ENCODE measurements at places on chromosomes 5 and 9.

DNA sequence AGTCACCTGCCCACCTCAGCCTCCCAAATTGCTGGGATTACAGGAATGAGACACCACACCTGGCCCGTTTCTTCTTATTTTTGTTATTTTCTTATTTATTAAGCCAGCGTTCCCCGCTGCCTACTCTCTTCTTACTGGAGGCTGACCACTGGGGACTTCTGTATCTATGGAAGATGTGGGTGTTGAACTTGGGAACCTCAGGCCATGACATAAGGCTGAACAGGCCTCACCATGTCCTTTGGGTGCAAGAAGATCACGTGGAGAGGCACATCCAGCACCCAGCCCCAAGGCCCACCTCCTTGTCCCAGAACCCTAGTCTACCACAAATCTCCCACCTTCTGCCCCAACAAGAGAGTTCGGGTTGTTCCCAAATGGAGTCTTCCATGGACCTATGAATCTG is 59.4 kb upstream of the NEK6 start:
- no peak for DNase-seq

DNA sequence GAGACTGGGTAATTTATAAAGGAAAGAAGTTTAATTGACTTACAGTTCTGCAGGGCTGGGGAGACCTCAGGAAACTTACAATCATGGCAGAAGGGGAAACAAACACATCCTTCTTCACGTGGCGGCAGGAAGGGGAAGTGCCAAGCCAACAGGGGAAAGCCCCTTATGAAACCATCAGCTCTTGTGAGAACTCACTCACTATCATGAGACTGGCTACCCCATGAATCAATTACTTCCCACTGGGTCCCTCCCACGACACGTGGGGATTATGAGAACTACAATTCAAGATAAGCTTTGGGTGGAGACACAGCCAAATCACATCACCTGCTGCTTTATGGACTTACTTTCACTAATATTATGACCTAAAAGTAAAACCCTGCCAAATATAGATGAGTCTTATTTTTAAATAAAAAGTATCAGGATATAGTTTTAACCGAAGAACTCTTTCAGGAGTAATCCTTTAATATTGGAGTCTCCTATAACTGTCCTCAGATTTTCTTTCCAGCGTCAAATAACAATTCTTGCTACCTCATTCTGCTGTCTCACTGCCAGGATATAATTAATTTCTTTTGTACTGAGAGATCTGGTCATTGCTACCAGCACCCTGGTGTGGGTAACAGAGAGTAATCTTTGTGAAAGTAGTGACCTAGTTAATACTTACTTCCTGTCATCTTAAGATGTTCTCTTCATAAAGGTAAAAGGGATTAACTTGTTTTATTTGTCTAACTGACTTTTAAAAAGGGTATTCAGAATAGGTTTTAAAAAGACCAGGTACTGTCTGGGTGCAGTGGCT is 68.6 kb downstream of the NLN start:
- DNase-seq, result no peak

DNA sequence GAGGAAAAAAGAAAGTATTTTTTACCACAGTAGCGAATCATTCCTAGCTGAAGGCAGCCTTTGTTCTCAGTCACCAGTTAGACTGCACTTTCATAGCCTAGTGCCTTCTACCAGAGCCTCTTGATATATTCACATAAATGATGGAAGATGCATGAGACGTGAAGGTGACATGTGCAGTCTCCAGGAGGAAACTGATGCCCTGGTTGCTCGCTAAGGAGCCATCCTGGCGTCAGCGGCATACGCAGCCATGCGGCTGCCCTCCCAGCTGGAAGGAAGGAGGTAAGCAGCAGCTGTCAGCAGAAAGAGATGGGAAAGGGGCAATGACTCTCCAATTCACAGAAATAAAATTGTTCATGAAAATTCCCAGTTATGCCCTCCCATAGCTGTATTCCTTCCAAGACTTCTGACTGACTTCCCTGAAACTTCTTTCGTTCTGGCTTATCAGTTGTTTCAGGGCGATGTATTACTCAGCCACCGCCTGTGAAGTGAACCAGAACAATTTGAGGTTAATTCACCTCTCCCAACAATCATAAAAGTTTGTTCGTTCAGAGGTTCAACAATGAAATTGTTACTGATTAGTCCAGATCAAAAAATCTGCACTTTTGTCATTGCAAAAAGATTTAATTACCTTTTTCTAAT is 331.2 kb downstream of the NR2F1-AS1 start:
- peak; percentile 87 for DNase-seq

- no peak for DNase-seq
Measured at GRCh38 chr5:142493875-142494518, 169.2 kb upstream of the SPRY4 start.

- no peak for DNase-seq
Measured at GRCh38 chr5:16807547-16807864, 128.6 kb downstream of the MYO10 start.

DNA sequence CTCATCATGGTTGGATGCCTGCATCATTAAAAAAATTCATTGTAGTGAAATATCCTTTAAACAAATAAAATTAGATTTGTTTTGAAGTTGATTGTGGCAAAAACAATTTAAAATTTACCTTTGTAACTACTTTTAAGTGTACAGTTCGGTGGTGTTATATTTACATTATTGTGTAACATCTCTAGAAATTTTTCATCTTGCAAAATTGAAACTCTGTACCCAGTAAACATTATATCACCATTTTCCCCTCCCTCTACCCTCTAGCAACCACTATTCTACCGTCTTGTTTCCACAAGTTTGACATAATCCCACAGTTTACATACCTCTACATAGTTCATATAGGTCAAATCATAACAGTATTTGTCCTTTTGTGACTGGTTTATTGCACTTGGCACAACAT is 2.0 kb upstream of the KIAA1958 start:
- no peak for DNase-seq

GRCh38 chr5:134088291-134088690 is 26.2 kb upstream of the TCF7 start:
- DNase-seq, result peak; percentile 33

GRCh38 chr9:98091735-98092612 is 27.0 kb downstream of the TRIM14 start:
- no peak for DNase-seq

- no peak for DNase-seq
Measured at GRCh38 chr5:53476019-53476418, 4.4 kb upstream of the FST start.

DNA sequence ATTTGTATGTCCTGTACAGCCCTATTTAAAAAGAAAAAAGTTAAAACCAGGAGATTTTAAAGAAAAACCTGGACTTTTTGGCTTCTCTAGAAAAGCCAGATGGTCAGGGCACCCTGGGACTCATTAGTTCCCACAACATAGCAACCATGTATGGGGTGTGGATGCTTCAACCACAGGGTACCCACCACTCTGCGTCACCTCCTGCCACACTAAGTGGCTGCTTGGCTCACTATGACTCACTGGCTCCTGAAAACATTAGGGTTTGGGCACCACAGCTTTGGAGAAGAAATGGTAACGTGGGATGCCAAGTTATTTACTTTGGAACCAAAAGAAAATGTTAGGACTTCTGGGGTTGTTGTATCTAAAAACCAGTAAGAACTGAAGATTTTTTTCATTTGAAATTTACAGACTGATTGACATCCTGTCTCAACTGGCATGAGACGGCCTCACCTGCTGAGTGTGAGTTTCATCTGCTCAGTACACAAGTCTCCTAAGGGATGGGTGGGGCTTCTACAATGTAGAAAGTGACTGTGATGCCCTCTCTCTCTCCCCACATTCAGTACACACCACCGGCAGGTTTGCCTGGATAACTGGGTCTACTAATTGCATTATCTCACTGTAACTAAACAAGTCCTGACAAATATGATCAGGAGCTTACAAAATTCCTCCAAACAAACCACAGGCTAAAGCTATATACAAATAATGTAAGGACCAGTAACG is 103.9 kb downstream of the ESM1 start:
- DNase-seq, result peak; percentile 95

GRCh38 chr5:96703995-96704394 is 41.8 kb downstream of the CAST start:
- DNase-seq, result no peak

DNA sequence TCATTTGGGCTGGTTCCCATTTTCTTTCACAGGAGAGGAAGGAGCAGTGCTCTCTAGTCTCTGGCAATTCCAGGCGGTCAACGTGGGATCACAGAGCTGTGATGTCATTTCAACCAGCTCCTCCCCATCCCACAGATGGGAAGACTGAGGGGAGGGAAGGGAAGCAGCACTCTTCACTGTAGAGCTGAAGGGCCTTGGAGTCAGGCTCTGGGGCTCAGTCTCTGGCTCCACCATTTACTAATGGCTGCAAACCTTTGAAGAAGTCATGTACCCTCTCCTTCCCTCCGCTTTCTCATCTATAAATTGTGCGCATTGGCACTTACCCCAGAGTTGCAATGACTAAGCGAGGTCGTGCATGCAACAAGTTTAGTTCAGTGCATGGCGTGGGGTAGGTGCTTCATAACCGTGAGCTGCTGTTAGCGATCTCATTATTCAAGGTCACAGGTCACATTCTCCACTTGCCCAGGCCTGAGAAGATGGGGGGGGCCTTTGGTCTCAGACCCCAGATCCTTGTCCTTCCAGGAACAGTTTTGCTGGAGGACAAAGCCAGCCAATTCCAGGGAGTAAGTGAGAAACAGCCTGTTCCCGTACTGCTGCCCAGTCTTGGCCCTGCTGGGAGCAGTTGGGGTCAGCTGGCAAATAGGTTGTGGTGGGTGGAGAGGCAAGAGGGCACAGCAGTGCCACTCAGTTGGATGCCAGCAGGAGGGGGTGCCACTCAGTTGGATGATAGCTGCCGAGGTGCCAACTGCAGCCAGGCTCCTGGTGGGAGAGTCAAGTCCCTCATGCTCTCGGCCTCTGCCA is 136.7 kb downstream of the RGS3 start:
- DNase-seq, result peak; percentile 80

DNA sequence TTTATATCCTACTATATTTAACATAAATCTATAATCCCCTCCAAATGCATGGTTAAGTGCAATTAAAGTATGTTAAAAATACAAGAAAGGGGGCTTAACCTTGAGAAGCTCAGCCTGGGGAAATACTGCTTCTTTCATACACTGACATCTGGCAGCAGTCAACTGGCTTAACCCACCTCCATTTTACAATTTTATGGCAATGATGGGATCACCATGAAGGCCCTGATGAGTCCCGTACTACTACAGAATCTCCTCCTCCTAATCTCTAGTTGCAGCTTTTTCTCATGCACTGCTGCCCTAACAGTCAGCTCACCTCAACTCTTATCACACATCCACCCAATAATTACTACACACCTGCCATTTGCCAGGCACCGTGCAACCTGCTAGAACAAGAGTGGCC is 40.9 kb downstream of the ZNF608 start:
- DNase-seq, result no peak

GRCh38 chr5:177103523-177104253 is 17.0 kb downstream of the FGFR4 start:
- no peak for DNase-seq

GRCh38 chr9:84863372-84863771 is 193.8 kb downstream of the NTRK2 start:
- no peak for DNase-seq

DNA sequence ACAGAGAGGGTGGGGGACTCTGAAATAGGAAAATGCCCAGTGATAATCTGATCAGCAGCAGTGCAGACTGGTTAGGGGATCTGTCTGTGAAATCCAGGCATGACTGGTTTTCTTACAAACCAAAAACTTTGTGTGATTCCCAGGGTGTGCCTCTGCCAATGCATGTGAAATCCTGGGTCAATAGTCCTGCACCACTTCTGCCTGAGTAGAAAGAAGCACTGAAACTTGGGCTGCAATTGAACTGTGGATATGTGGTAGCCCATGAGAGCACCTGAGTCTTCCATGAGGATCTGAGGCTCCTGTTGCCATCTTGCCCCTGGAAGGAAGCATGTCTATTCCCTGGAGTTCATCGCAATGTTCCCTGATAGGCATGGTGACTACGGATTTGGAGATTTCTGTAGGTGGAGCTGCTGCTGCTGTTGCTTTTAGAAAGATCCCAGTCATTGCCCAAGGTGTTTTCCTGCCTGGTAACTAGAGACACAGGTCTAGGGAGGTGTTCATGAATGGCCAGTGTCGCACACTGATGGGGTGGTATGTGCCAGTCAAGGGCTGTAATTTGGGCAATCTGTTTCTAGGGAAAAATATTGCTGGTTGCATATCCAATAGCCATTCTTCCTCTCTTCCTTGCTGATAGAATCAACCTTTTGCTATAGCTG is 146.7 kb downstream of the CARTPT start:
- peak; percentile 7 for DNase-seq

- no peak for DNase-seq
Measured at GRCh38 chr9:125549891-125550885, 156.8 kb downstream of the MAPKAP1 start.

GRCh38 chr5:118793652-118794051 is 194.7 kb downstream of the DTWD2 start:
- no peak for DNase-seq

DNA sequence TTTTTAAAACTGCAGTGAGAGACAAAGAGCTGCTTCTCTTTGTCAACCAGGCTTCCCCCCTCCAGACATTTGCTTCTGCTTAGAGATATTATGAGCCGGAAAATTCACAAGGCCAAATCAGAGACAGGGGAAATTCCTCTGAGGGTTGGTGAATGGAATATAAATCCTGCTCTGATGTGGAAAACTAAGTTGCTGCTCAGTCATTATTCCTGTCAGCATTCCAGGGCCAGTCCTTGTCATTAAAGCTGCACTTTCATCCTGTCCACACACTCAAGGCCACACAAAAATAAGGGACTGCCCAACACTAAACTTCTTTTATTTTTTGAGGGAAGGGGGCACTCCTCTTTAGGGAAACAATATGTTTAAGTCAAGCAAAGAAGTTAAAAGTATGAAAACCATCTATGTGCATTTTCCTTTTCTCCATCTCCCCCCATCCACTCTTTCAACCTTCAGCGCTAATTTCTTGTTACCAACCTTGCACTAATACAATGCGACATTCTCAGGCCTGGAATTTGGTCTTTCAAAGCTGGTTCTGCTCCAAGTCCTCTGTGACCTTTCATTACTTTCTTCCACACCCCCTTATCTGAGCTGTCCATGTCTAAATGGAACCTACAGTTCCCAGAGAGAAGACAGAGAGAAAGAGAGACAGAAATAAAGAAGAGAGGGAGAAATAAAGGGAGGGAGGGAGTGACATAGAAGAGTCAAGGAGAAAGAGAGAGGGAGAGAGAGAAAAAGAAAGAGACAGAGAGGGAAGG is 118.9 kb upstream of the S1PR3 start:
- DNase-seq, result no peak

GRCh38 chr5:75510417-75510835 is 1.0 kb downstream of the CERT1 start:
- peak; percentile 57 for DNase-seq

- DNase-seq, result no peak
Measured at GRCh38 chr9:120286530-120286929, 293.4 kb downstream of the CDK5RAP2 start.

GRCh38 chr9:116154334-116154975 is 864 bp downstream of the PAPPA start:
- DNase-seq, result peak; percentile 27

DNA sequence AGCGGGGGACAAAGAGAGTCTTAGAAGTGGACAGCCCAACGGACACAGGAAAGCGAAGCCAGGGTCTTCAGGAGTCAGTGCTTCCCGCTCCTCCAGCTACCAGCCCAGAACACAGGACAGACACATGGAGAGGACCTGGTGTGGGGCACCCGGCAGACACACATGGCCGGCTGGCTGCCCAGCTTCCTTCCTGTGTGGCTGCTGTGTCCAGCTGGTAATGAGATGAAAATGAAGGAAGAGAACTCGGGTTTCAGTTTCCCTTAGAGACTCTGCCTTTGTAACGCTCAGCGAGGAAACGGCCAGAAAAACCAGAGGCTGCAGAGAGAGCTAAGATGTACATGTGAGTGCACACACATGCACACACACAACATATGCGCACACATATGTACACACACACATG is 87.5 kb downstream of the SECISBP2 start:
- DNase-seq, result no peak

GRCh38 chr9:138013836-138014562 is 136.4 kb downstream of the CACNA1B start:
- DNase-seq, result no peak
